ENCODE measurements at places on chromosomes 3 and 15.

GRCh38 chr3:127419641-127420553 lies 132.1 kb upstream of the PRR20G start:
- no peak for DNase-seq

- DNase-seq, result no peak
Measured at GRCh38 chr3:161171113-161171512, 50.0 kb upstream of the NMD3 start.

- DNase-seq, result no peak
Measured at GRCh38 chr3:189712906-189713483, 81.8 kb downstream of the TP63 start.

DNA sequence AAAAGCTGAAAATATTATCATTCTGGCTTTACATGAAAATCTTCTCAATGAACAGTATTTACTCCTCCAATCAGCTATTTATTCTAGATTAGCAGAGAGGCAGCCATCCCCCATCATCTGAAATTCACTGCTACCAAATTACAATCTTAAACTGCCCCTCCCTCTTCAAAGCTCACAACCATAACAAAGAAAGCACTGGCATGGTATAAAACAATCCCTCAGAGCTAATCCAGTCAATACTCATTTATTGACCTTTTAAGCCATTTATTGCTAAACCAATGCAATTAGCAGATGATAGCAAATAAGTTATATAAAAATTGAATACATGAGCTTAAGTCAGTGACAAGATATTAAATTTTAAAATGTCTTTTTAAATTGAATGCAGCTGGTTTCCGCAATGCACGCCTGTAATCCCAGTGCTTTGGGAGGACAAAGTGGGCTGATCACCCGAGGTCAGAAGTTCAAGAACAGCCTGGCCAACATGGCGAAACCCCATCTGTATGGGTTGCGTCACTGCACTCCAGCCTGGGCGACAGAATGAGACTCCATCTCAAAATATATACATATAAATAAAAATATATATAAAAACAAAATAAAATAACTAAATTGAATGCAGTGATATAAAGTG lies 12.1 kb downstream of the SLC4A7 start:
- no peak for DNase-seq

DNA sequence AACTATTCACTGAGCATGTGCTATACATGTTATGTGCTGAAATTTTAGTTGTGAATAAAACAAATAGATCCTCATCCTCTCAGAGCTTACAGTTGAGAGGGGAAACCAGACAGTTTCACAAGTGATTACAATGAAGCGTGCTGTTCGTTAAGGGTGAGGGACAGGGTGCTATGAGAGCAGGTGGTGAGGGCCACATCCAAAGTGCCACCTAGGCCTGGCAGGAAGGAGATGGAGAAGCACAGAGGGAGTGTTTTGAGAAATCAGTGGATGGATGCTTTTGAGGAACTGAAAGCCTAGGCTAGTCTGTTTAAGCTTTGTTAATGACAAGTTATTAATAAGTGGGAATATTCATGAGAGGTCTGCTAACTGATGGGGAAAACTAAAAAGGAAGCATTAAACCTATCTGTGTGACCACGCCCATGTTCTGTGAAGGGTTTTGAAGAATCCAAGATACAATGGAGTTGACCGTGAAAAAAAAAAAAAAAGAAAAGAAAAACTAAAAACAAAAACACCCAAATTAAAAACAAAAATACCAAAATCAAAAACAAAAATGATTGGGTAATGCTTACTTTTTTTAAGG lies 7.3 kb downstream of the MCTP2 start:
- no peak for DNase-seq

All from activated naive CD4-positive, alpha-beta T cell treated with Interleukin-2 at 50 U/mL for 16 hours (primary cell).